NCI-H2107 (cell line): ENCODE measurements at places on chromosomes 1 and 21.

DNA sequence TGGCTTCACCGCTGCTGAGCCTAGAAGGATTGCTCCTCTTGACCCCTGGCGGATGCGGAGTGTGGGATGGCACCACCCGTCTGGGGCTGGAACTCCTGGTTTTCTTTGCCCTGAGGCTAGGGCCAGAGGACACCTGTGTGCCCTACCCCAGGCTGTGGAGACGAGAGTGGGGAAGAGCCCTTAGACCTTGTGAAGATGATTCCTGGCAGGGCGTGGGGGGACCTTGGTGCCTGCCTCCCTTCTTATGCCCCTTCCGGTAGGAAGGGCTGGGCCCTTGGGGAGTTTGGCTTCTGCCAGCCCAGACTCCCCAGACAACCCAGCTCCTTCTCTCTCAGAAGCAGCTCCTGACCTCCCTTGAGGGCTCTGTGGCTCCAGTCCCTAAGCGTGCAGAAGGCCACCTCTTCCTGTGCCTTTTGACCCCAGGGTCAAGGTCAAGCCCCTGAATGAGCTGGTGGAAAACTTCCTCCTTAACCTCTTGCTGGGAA lies 891 bp downstream of the RPS6KA1 start:
- no peak for DNase-seq

GRCh38 chr1:193799948-193800690 lies 613.7 kb upstream of the B3GALT2 start:
- DNase-seq = no peak

GRCh38 chr1:7103874-7104273 lies 318.6 kb downstream of the CAMTA1 start:
- no peak for DNase-seq

DNA sequence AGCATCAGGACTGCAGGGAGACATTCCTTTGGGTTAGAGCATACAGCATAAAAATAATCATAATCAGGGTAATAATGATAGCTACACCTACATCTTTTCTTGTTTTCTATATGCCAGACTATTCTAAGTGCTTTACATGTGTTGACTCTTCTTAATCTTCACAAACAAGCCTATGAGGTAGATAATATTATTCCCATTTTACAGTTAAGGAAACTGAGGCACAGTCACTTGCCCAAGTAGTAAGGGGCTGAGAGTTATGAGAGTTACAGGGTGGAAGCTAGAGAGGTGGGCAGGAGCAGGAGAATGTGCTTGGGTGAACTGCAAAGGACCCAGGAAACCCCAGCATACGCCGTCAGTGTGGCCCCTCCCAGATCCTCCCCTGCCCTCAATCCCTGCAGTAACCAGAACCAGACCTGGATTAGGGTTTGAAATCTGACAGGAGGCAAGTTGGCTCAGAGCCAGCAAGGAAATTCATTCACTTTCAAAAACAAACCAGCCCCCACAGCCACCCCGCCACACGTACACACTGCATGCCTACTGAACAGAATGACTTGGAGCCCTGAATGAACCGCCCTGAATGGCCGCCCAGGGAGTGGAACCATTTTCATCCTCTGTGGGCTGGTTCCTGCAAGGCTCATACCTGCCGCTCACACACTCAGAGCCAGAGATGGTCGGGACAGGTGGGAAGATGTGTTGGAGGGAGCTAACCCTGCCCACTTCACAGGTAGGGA lies 126.1 kb downstream of the TRABD2B start:
- no peak for DNase-seq

GRCh38 chr1:30271401-30272276 lies 451.7 kb downstream of the MATN1 start:
- DNase-seq = no peak

DNA sequence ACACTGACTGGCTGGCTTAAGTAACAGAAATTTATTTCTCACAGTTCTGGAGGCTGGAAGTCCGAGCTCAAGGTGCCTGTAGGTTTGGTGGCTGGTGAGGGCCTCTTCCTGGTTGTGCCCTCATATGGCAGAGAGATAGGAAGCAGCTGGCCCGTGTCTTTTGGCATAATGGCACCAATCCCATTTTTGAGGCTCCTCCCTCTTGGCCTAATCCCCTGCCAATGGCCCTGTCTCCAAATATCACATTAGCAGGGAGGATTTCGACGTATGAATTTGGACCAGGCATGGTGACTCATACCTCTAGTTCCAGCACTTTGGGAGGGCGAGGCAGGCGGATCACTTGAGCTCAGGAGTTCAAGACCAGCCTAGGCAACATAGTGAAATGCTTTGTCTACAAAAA lies 37.4 kb downstream of the AGPAT3 start:
- no peak for DNase-seq

DNA sequence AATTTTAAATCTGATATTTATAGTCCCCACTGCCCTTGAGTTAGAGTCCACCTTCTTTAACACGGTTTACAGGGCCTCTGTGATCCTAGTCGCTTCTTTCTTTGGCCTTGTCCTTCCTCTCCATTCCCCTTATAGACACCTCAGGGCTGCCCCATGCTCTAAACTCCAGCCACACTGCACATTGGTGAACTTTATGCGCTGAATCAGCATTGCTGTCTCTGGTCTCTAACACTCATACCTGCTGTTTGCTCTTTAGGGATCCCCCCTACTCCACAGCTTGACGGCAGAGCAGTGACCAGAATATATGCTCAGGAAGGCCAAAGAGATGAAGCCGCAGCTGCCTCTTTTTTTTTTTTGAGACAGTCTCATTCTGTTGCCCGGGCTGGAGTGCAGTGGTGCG lies 30.2 kb downstream of the PLEKHO1 start:
- DNase-seq = no peak
